ENCODE measurements at places on chromosomes 5 and 9. TPM values are rescaled to one million over a fixed set of nuclear protein-coding genes. Genes with fewer than 3 reads are reported as not detected.
A peak's percentile ranks its signal among the peaks of the same experiment; 100 is the strongest.

CLK4 gene
- total RNA-seq, result 34.0 TPM

OSMR gene
- 0.63 TPM for total RNA-seq

IFNB1 gene
- total RNA-seq, result 1.6 TPM

CYLC2 gene
- total RNA-seq, result not detected

SPACA9 gene
- total RNA-seq, result 5.8 TPM

UGT3A1 gene
- total RNA-seq, result not detected

TOR4A gene
- 8.3 TPM for total RNA-seq

SCAMP1 gene
- total RNA-seq, result 18.1 TPM

STKLD1 gene
- 1.3 TPM for total RNA-seq

PCDHA10 gene
- not detected for total RNA-seq

DNA sequence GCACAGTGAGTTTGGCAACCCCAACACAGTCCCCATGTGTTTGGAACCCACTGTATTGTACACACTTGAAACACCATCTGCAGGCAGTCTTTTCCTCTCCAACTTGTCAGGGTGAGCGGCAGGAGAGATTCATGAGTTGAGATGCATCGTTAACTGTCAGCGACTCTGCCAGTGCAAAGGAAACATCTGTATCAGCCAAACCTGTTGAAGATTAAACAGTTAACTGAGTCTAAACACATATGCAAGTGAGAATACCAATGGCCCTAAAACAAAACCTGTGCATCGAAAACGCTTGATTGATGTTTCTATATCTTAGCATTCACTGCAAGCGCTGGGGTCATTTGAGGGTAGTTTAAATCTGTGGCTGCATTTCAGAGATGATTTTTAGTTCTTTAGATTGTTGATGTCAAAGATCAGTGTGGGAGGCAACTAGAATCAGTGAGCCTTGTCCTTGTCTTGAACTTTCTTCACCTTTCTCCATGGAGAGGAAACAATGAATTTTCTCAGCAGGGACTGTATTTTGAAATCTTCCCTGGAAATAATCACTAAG, 41.3 kb upstream of the PAM start:
- DNase-seq, result no peak

- peak; percentile 78 for DNase-seq
These were observed 12.6 kb upstream of the LPCAT1 start for GRCh38 chr5:1536322-1536845.

- DNase-seq, result no peak
These were observed 94.5 kb downstream of the GRIA1 start for GRCh38 chr5:153584960-153585359.

DNA sequence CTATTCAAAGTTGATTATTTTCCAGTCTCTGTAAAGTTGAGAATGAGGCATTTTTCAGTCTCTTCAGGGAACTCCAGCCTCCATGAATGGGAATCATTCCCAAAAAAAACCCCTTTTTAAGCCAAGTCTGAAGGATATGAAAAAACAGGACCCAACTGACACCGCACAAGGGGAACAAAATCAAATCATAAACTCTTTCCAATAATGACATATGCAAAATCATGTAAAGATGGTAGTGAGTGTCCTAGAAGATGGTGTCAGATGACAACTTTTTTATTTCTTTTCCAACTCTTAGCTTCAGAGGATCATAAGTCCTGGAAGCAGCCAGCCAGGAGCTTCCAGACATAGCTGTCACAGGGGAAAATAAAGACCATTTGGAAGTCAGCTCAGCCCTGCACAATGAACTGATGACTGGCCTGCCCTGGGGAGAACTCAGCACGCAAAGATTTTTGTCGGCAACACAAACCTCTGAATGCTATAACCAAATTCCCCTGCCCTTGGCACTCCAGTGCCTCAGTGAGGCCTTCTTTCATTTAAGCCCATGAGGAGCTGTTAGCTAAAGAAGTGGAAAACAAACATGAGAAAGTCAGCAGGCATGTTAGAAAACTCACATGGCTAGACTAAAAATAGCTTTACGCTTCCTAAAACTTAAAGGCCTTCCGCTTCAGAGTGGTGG, 85.4 kb downstream of the SLC1A3 start:
- DNase-seq, result no peak

- no peak for DNase-seq
These were observed 290.8 kb downstream of the TRPM3 start for GRCh38 chr9:70830618-70831017.

DNA sequence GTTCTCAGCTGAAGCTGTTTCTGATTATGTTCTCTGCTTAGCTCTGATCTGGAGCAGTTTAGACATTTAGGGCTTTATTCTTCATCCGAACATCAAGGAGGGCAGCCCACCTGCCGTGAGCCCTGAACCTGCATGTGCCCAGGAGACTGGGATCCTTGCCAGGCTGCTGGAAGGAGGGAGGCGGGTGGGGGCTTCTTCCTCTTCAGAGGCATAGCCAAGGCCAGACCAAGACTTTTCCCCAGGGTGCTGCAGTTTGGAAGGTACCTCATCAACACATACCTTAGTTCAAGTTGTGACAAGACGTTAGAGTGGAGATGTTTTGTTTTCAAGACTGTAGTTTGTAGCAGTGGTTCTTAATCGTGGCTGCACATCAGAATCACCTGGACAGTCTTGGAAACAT, 64.9 kb downstream of the RALGPS1 start:
- no peak for DNase-seq

DNA sequence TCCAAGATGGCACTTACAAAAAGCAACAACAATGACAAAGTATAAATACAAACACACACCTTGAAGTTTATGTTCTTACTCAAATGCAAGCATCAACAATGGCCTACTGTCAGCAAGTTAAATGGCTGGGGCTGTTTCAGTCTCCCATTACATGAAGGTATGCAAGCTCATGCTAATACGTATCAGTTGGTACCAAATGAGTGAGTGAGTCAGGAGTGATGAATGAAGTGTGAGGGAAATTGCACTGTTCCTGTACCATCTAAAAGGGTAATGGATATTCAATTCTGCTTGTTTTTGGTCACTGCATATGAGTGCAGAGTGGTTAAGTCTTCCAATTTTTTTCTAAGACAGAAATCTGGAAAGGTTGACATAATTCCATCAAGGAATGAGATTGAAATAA, 964.9 kb downstream of the MAT2B start:
- no peak for DNase-seq

DNA sequence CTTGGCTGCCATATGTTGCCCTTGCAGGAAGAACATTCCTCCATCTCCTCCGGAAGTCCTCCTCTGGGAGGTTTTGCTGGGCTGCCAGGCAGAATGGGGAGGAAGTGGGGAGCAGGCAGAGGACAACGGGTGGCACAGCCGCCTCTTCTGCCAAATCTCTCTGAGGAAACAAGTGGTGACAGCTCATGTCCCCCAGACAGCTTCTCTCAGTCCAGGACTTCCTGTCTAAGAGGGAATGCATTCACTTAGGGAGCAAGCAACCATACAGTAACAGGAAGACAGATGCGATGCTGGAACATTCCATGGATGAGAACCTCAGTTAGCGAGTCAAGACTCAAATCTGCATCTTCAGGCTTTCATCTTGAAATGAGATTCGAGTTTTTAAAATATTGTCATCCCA, 701.0 kb downstream of the SEMA5A start:
- DNase-seq, result no peak

DNA sequence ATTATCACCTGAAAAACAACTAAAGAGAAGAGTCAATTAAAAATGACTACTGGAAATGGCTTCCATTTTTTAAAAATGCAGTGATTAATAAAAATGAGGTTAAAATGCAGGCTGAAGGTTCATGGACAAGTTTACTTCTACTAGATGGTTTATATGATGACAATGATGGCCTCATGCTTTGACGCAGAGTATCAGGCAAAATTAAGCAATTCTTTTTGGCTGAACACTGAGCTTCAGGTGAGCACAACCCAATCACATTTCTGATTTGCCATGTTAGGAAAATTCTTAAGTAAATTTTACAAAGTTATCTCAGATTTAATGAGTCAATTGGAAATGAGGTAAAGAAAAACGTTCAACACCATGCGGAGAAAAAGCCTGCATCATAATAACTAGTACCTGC, 22.3 kb downstream of the DMGDH start:
- DNase-seq, result no peak

DNA sequence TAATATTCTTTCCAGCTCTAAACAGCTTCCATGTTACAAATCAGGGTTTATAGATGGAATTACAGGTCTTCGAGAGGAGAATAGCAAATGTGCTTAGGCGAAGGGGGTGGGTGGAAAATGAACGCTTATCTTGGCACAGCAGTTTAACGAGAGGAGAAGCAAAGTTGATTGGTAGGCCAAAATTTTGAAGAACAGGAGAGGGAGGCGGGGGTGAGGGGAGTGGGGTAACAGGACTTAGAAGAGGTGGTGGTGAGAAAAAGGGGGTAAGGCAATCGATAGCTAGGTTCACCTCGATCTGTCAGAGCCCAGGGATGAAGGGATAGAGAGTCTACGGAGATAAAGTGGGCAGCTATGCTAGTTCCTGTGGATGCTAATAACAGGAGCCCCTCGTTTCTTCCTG, 764 bp downstream of the ANKRA2 start:
- DNase-seq, result peak; percentile 16

GRCh38 chr5:88732181-88732633, 150.8 kb downstream of the MEF2C start:
- DNase-seq, result no peak

DNA sequence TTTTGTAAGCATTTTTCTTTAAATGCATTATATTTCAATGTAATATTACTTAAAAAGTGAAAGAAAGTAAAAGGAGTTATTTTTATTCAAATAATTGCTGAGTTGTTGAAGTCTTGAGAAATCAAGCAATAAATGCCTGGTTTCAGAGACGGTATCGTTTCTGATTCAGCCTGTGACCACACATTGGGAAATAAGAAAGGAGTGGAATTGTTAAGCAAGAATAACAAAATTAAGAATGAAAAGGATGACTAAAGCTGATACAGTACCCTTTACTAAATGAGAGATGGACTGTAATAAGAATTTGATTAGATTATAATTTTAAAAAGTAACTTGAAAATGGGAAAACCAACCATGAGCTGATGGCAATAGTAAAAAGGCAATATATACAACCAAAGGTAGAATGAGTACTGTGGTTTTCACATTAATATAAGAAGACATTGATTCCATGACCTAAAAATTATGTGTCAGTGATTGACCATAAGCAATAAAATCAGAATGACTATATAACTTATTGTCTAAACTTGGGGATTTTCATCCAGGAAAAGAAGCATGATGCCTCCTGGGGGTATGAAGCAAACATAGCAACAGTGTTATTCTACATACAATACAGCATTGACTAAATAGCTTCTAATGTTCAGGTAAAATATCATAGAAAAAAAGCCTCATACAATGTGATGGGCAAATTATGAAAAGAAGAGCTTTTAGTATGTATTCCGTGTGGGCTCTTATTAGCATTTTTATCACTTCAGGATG, 101.9 kb upstream of the PRDM9 start:
- no peak for DNase-seq

DNA sequence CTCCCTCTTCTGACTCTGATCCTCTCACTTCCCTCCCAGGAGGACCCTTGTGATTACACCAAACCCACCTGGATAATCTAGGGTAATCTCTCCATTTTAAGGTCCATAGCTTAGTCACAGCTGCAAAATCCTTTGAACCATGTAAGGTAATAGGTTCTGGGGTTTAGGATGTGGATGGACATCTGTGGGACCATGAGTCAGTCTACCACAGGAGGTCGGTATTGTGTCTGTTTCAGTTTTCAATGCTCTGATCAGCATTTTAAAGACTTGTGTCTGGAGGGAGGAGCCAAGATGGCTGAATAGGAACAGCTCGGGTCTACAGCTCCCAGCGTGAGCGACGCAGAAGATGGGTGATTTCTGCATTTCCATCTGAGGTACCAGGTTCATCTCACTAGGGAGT, 112.6 kb downstream of the CAVIN4 start:
- DNase-seq, result no peak
